ENCODE measurements at places on chromosomes 12 and 14. TPM values are rescaled to one million over a fixed set of nuclear protein-coding genes. Genes with fewer than 3 reads are reported as not detected.

The SLC25A47 gene
- total RNA-seq: not detected

The EMP1 gene
- total RNA-seq: 193 TPM

The GPRC5A gene
- total RNA-seq: 26.2 TPM

The COPZ1 gene
- total RNA-seq: 116 TPM

The PFKM gene
- 55.1 TPM for total RNA-seq

The C12orf60 gene
- 0.99 TPM for total RNA-seq

The ENDOU gene
- 0.89 TPM for total RNA-seq

The CD69 gene
- total RNA-seq: 10.7 TPM

The LAG3 gene
- total RNA-seq: 2.3 TPM

DNA sequence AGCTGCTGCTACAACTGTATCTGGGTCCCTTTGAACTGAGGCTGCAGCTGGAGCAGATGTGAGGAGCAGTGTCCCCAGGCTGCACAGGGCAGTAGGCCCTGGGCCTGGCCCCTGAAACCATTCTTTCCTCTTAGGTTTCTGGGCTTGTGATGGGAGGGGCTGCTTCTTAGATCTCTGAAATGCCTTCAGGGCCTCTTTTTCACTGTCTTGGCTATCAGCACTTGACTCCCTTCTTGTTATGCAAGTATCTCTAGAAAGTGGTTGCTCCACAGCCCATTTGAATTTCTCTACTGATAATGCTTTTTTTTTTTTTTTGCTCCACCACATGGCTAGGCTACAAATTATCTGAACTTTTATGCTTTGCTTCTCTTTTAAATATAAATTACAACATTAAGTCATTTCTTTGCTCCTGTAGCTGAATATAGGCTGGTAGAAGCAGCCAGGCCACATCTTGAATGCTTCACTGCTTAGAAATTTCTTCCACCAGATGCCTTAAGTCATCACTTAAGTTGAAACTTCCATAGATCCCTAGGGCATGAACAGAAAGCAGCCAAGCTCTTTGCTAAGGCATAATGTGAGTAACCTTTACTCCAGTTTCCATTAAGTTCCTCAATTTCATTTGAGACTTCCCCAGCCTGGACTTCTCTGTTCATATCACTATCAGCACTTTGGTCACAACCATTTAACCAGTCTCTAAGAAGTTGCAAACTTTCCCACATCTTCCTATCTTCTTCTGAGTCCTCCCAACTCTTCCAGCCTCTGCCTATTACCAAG is 41.1 kb downstream of the ACSM4 start:
- DNase-seq: no peak

DNA sequence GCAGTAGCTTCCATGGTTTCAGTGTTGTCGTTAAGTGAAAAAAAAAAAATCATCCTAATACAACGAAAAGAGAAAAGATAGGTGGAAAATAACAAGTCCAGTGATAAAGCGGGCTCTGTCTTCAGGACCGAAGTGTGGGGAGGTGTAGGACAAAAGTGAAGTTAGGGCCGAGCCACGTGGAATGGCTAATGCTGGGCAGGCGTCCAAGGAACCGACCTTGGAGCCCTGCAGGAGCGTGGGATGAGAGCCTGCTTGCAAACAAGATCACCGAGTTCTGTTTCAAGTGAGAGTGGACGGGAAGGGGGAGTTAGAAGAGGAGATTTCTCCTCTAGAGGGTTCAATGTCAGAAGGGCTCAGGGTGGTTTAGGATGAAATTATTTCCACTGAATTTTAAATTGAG is 22.2 kb downstream of the A2ML1 start:
- DNase-seq: peak; percentile 54

- no peak for DNase-seq
Measured at GRCh38 chr14:105058521-105059034, 6.7 kb downstream of the GPR132 start.

GRCh38 chr12:46483572-46484395 is 111.2 kb upstream of the SLC38A2 start:
- DNase-seq: no peak

DNA sequence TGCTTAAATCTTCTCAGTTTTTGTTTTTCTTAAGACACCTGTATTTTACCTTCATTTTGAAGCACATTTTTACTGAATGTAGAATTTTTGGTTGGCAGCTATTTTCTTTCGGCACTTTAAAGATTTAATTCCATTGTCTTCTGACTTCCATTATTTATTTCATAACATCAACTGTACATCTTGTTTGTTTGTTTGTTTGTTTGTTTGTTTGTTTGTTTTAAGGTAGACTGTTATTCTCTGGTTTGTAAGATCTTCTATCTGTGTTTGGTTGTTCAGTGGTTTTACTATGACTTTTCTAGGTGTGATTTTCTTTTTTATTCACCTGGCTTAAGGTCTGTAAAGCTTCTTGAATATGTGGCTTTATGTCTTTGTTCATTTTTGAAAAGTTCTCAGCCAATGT is 61.9 kb downstream of the IFT81 start:
- DNase-seq: no peak

- no peak for DNase-seq
Measured at GRCh38 chr14:56046546-56046945, 71.7 kb upstream of the PELI2 start.

DNA sequence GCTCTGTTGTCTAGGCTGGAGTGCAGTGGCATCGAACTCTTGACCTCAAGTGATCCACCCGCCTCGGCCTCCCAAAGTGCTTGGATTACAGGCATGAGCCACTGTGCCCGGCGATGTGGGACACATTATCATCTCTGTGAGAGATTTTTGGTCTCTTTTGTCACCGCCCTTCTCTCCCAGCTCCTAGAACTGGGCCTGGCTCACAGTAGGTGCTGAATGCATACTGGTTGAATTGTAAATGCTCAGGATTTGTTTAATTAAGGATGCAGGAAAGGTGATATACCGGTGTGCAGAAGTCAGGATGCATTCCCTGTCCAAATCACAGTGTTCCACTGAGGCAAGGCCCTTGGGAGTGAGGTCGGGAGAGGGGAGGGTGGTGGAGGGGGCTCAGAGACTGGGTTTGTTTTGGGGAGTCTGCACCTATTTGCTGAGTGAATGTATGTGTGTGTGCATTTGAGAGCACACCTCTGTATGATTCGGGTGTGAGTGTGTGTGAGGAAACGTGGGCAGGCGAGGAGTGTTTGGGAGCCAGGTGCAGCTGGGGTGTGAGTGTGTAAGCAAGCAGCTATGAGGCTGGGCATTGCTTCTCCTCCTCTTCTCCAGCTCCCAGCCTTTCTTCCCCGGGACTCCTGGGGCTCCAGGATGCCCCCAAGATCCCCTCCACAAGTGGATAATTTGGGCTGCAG is 1.0 kb upstream of the KRT18 start:
- no peak for DNase-seq

DNA sequence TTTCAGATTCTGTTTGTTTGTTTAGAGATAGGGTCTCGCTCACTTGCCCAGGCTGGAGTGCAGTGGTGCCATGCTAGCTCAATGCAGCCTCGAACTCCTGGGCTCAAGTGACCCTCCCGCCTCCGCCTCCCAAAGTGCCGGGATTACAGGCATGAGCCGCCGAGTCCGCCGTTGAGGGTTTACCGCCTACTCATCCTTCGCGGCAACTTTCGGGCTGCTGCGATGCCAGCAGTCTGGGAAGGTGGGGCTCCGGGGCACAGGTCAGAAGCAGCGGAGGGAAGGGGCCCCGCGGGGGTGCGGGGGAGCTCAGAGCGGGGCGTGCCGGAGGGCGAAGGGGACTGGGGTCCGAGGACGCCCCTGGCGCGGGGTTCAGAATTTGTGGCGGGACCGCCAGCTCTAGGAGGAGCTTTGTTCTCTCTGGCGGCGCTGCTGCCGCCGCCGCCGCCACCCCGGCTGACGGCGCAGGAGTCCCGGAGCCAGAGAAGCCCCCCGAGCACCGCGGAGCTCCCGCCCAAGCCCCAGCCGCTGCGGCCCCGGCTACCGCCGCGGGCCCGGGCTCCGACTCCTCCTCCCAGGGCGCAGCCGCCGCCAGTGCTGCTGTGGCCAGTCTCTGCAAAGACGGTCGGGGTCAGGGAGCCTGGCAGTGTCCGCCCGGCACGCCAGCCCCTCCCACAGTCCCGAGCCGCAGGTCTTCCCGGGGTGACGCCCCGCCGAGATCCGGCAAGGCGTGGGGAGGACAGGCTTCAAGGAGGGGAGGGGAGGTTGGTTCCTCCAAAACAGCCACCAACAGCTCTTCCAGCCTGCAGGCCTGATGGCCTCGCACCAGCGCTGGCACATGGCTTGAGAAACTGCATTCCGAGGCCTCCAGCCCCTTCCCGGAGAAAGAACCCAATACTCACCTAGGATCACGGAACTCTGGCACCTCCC is 10.9 kb upstream of the KRT77 start:
- DNase-seq: no peak

GRCh38 chr14:22801716-22802115 is 13.5 kb downstream of the SLC7A7 start:
- DNase-seq: no peak

DNA sequence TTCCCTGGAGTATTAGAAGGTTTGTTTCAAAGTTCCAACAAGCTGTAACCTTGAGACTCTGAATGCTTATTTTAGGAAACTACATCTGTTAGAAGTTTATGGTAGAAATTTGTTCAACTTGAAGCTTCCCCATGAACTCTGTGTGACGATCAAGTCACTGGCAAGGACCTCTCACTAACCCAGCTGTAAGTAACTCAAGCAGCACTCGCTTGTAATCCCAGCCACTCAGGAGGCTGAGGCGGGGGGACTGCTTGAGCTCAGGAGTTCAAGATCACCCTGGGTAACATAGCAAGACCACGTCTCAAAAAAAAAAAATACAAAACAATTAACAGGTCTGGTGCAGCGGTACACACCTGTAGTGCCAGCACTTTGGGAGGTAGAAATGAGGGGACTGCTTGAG is 25.6 kb downstream of the TESC start:
- no peak for DNase-seq

DNA sequence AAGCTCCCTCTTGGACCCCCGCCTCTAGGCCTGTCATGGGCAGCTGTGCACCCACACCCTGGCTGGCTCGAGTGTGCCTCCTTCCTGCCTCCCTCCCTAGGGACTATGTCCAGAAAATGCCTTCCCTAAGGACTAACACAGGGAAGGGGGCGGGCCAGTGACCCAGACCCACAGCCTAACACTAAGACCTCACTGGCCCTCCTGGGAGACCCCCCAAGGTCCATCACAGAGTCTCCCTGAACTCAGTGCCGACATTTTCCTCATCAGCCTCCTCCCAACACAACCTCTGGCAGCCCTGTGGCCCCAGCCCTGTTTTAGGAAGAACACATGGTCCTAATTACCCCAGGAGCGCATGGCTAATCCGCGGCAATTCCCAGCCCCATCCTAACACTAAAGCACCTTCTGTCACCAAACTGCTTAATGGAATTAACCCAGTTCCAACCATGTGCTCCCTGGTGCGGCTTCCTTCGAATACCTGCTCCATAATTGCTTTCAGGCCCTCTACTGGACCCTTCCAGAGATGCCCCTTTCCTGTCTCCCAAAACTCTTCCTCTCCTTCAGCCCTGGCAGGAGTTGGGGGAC is 5.6 kb downstream of the MSI1 start:
- no peak for DNase-seq

DNA sequence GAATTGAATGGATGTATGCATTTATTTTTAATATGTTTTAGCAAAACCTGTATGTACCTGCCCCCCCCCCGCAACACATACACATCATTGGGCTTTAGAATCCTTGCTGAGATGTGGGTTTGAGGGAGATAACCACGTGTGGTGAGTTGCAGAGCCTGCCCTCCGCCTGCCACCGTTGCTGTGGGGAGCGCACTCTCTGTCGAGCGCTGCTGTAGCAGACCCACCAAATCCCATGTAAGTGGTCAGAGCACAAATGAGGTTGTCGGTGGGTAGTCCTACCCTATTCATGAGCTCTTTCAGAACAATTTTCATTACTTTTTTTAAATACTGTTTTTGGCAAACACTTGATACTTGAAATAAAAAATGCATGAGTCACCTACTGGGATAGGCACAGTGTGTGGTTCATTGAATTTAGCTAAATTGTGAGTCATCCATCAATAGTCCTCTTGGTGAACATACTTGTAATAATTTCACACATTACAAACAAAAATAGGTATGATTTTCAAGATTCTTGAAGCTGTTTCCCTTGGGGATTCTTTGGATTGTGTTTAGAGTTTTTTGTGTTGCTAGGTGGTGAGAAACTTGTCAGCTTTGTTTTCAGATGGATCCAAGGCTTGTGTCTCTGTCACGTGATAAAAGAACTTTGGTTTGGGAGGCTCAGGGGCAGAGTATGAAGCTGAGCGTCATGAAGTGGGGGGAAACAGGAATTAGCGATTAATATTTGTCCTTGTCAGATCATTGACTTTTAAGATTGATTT is 107.6 kb downstream of the PTCSC3 start:
- no peak for DNase-seq

GRCh38 chr12:123054371-123054770 is 73.9 kb downstream of the ARL6IP4 start:
- DNase-seq: no peak

DNA sequence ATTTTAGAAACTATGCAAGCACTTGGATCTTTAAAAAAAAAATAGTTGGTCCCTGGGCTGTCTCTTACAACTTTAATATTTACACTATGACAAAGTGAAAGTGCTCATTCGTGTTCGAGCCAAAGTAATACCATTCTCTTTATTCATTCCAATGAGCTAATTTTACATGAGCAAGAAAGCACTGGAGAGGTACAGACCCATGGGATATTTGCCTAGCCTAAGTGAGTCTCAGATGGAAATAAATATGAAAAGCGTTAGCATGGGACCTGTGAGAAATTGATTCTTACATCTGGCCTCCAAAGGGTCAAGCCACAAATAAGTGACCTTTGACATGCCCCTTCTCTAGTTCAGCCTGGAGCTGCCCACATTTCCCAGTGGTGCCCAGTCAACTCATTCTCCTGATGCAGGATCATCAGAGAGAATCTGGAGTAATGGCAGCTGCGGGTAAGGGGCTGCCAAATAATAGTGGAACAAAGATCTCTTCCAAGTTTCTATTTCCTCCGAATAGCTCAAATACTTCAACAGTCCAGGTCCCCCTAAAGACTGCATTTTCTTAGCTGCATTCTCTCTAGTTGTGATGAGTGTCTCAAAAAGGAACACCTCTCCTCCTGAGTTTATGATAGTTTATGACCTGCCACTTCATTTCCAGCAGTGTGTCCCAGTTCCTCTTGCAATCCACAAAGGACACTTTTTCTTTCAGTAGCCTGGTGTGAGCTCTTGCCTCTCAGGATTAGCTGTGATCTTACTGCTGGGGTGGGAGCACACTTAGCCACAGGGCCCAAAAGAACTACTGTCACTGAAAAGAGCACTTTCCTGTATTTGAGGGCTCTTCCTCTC is 208.2 kb downstream of the DAD1 start:
- no peak for DNase-seq

- DNase-seq: no peak
Measured at GRCh38 chr12:106088246-106088808, 50.4 kb downstream of the NUAK1 start.

- no peak for DNase-seq
Measured at GRCh38 chr14:74065746-74066575, 18.3 kb downstream of the ALDH6A1 start.

- no peak for DNase-seq
Measured at GRCh38 chr14:101584055-101584859, 23.0 kb downstream of the DIO3 start.

GRCh38 chr12:80702889-80703805 is 4.3 kb upstream of the MYF6 start:
- no peak for DNase-seq

DNA sequence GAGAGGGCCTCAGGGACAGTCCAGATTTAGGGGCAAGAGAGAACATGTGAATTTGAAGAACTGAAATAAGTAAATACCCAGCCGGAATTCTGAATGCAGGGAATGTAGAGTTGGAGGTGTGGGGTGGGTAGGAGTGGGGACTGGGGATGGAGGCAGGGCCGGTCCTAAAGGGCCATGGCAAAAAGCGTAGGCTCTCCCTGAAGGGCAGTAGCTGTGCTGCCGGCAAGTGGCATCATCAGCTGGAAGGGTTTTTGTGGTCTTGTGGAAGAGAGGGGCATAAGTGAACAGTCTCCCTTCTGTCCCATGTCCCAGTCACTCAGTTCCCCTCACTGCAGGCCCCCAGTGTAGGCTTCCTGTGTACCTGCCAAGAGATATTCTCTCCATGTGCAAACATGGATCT is 104.6 kb downstream of the GCH1 start:
- no peak for DNase-seq
